ENCODE measurements at places on chromosomes 16 and 17.

DNA sequence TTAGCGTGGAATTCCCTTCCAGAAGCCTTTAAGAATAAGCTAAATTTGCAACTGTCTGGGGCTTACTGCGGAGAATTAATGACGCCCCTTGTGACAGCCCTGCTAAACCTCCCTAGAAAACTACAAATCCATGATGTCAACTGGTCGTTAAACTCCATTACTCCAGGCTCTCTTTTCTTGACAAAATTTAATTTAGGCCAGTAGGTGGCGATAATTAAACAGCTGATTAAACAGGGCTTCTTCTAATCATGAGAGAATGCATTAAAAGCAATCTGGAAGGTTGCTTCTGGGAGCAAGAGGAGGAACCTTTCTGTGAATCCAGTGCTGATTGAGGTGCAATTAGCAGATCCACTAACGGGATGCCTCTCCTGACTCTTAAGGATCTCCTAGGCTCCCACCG lies 8.1 kb upstream of the NLRP1 start:
- DNase-seq: no peak

- DNase-seq: peak; percentile 58
Measured at GRCh38 chr17:27569257-27569722, 61.7 kb upstream of the LGALS9 start.

- no peak for DNase-seq
Measured at GRCh38 chr17:19714542-19715411, 1.6 kb downstream of the SLC47A2 start.

GRCh38 chr16:70706948-70707465 lies 21.2 kb upstream of the MTSS2 start:
- DNase-seq: no peak

GRCh38 chr16:59749662-59750336 lies 1015.7 kb upstream of the GOT2 start:
- no peak for DNase-seq

DNA sequence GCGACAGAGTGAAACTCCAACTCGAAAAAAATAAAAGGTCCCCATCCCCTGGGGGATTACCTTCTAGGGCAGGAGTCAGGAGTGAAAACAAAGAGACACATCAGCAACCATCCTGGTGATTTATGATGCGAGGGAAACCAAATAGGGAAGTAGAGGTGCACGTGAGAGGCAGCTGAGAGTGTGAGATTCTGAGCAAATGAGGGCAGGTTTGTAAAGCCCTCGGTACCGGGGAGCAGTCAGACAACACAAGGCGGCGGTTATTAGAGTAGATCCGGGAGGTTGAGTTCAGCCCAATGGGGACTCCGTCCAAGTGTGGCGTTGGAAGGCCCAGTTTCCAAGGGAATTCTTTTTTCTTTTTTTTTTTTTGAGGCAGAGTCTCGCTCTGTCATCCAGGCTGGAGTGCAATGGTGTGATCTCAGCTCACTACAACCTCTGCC lies 7.4 kb upstream of the ARMC7 start:
- DNase-seq: no peak

- no peak for DNase-seq
Measured at GRCh38 chr16:27994686-27995085, 68.8 kb downstream of the GSG1L start.

- no peak for DNase-seq
Measured at GRCh38 chr17:12457493-12457892, 208.2 kb upstream of the MYOCD start.

- DNase-seq: no peak
Measured at GRCh38 chr17:63419949-63420867, 25.9 kb downstream of the CYB561 start.

- no peak for DNase-seq
Measured at GRCh38 chr17:63762161-63763078, 11.0 kb downstream of the CCDC47 start.

DNA sequence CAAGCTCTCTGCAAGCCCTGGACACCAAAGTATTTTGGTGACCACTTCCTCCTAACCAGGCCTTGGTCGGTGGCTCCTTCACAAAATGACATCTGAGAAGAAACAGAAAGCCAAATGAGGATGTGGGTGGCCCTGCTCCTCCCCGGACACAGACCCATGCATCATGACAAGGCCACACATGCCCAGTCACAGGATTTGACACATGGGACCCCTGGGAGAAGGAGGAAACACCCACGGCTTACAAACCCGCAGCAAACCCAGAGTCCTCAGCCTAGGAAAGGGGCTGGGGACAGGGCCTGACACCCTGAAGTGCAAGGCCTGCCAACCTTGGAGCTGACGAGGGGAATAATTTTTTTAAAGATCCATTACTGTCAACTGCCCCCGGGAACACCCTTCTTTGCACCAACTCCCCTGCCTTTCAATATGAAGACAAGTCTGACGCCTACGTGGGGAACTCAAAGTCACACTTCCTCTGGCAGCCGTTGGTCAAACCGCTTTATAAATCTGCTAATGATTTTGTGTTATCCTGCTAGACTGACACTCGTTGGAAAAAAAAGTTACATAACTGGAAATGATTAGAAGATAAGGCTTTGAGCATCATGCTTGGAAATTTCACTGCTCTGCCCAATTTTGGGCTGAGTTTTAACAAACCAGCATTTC lies 41.3 kb downstream of the GAS7 start:
- no peak for DNase-seq

DNA sequence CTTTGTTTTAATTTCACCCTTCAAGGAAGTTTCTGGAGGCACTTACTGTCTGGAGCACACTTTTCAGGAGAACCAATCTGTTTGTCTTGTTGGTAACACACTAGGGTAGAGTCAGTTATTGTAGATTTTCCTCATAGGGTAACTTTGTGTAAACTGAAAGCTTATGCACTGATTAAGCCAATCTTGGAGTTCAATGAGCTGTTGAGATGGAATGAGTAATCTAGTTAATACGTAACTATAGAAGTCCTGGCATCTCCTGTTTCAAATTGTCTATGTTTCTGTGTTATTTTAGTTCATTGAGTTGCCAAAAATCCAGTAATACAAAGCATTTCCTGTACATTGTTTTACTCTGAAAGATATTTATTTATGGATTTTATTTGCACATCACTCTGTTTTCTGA lies 111.6 kb upstream of the HAS3 start:
- DNase-seq: no peak

DNA sequence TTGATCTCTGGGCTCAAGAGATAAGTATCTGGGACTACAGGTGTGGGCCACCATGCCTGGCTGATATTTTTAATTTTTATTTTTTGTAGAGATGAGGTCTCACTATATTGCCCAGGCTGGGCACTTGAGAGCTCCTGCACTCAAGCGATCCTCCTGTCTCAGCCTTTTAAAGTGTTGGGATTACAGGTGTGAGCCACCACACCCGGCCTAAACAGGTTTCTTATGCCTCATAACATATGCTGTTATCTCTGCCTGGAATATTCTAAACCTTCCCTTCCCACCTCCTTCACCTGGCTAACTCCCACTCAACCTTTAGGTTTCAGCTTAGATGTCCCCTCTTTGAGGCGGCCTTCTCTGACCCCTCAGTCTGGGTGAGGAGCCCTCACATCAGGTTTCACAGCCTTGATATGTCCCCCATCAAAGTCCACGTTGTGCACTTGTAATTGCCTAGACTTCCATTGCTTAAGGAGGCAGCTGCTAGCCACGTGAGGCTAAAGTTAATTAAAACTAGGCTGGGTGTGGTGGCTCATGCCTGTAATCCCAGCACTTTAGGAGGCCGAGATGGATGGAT lies 8.6 kb upstream of the CNP start:
- DNase-seq: no peak

DNA sequence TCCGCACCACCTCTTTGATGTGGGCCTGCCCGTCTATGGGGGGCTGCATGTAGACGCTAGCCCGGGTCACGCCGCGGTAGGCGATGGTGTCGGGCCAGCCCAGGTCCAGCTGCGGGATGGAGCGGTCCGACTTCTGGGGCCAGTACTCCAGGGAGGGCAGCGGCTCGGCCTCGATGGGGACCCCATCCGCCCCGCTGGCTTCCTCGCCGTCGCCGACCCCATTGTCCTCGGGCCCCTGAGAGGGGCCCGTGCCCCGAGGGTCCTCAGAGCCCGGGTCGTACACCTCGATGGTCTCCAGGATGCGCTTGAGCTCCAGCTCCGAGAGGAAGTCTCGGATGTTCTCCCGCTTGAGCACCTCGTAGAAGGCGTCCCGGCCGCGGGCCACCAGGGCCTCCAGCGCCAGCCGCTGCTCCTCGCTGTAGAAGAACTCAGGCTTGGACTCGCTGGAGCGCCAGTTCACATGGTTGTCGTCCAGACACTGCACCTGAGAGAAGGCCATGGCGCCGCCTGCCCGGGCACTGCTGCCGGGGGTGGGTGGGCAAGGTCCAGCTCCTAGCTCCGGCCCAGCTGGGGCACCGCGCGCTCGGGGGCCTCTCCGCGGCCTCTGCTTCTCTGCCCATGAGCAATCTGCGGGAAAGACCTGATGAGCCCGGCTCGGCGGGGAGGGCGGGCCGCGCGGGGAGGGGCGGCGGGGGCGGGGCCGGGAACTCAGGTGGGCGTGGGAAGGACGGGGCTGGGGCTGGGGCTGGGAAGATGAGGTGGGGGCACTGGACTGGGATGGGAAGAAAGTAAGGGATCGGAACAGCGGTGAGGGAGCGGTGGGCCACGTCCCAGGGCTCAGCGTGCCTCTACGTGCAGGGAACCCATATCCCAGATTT lies 782 bp downstream of the FAM83G start:
- no peak for DNase-seq

DNA sequence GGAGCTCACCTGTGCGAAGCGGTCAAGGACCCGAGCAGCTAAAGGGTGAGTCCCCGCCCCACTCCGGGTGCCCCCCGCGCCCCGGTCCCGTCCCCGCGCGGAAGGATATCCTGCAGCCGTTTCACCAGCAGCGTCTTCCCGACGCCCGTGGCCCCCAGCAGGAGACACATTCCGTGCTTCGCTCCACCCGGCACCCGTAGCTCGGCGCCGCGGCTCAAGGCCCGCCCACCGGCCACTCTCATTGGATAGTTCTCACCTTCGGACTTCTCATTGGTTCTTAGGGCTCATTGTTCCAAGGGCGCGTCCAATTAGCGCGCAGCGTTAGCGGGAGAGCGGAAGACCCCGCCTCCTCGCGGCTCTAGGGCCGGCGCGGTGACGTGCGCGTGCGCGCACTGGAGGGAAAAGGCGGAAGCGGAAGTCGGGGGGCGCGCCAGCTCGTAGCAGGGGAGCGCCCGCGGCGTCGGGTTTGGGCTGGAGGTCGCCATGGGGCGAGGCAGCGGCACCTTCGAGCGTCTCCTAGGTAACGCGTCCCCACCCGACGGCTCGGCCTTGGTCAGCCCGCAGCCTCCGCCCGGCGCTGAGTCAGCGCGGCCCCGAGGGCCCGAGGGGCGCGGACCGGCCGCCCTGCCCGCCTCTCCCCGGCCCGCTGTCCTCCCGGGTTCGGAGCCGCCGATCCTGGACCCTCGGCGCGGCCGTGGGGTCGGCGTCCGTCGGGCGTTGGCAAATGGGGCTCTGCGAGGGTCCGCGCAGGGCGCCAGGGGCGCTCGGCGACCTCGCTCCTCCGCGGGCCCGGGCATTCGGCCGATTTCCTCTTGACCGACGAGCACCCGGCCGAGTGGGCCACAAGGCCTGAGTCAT lies at the start of the genes ARL16 and HGS:
Gene ARL16 (minus strand): TSS at position 214 of the 858 bp plus-strand sequence. CDS start 44 bp downstream, at position 170.
Gene HGS (plus strand): TSS at position 428 of the 858 bp plus-strand sequence. CDS start 56 bp downstream, at position 484.
- peak; percentile 97 for DNase-seq

DNA sequence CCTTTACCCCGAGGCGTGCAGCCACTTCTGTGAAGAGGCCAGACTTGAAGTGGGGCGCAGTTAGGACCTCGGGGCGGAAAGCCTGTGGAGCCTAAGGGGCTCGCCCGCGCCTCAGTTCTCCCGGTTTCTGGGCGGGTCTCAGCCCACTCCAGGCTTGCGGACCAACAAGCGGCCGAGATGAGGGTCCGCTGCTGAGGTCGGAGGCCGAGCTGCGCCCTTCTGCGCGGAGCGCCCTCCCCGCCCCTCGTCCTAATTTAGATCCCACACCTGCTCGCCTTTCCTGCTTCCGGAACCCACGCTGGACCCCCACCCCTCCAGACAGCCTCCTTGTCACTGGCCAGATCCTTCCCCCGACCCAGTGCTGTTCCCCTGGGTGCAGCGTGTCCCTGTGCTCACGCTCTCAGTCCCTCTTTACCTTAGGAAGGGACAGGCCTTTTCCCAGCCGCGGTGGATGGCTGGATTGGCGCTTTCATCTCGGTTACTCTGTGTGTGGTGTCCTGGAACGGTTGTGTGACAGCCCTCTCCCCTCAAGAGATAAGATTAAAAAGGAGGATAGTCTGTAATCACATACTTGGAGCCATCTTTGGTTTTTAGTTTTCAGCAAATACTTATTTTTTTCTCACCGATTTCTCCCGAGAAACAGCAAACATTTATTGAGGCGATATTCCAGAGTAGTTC lies 933 bp upstream of the ATXN7L3 start:
- DNase-seq: no peak

DNA sequence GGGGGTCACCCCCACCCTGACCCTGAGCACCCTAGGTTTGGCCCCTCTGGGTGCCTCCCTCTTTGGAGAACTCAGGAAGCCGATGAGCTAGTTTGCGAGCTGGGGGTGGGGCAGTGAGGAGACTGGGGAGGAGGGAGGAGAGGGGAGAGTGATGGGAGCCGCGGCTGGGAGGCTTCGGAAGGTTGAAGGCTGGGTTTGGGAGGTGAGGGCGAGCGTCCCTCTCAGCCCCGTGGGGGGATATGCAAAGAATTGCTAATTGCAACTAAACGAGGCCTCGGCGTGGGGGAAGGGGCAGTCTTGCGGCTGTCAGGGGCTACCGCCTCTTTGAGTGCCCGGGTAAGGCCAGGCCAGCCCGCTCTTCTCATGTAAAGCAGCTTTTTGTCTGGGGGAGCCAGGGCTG lies 17.6 kb upstream of the FZD2 start:
- DNase-seq: no peak

DNA sequence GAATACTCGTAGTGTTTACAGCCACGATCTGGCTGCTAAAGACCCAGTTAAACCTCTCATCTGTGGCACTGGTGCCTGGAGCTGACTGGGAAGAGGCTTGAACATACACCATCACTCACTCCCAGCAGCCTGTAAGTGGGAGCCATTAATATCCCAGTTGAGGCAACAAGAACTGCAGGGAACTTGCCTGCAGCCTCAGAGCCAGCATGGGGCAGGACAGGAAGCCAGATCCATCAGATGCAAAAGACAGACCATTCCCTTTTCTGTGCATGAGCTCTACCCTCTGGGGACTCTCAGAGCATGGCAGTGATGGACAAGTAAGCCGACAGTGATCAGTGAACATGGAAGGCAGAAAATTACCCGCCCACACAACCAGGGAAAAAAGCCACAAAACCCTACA lies 91.8 kb downstream of the TMEM132E start:
- no peak for DNase-seq
